ENCODE measurements at places on chromosomes 3 and 15. TPM values are rescaled to one million over a fixed set of nuclear protein-coding genes. Genes with fewer than 3 reads are reported as not detected.

CCDC66 gene
- 21.2 TPM for polyA plus RNA-seq

GABRB3 gene
- polyA plus RNA-seq: not detected

SUSD5 gene
- polyA plus RNA-seq: 1.4 TPM

DNA sequence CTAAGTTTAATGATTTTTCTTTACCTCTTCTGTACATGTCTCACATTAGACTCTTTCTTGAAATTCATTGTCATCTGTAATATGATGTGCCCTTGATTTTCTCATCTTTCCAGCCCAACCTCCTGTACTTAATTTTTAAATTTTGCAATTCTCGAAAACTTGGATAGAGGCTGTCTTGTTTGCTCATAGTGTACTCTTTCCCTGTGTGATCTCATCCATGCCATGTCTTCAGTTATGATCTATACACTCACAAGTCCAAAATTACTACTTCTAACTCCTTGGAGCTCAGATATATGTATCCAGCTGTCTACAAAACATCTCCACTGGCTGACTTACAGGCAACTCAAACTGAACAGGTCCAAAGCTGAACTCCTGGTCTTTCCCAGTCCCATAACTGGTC lies 42.2 kb downstream of the CD200 start:
- DNase-seq: no peak

DNA sequence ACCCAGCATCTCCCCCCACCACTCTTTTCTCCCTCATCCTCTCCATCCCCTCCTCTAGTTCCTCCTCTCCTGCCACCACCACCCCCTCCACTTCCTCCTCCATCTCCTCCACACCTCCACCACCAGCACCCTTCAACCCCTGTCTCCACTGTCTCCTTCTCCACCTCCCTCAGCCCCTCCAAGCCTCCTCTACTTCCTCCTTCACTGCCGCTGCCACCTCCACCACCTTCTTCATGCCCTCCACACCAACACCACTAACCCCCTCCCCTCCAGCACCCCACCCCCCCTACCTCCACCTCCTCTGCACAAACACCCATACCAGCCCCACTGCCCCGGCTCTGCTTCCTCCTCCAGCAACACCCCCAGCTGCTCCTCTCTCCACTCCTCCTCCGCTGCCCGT lies 88.0 kb downstream of the HES1 start:
- DNase-seq: no peak

GRCh38 chr15:34025252-34025651 lies 13.8 kb downstream of the AVEN start:
- no peak for DNase-seq

- no peak for DNase-seq
Observed at GRCh38 chr3:179045719-179046402, 25.7 kb downstream of the ZMAT3 start.

- no peak for DNase-seq
Observed at GRCh38 chr3:57699591-57699990, 6.7 kb upstream of the DENND6A start.

- no peak for DNase-seq
Observed at GRCh38 chr3:45148921-45149320, 2.7 kb upstream of the CDCP1 start.

GRCh38 chr3:115503394-115503793 lies 119.9 kb upstream of the GAP43 start:
- no peak for DNase-seq

- DNase-seq: no peak
Observed at GRCh38 chr3:113054552-113054951, 63.8 kb downstream of the GTPBP8 start.

DNA sequence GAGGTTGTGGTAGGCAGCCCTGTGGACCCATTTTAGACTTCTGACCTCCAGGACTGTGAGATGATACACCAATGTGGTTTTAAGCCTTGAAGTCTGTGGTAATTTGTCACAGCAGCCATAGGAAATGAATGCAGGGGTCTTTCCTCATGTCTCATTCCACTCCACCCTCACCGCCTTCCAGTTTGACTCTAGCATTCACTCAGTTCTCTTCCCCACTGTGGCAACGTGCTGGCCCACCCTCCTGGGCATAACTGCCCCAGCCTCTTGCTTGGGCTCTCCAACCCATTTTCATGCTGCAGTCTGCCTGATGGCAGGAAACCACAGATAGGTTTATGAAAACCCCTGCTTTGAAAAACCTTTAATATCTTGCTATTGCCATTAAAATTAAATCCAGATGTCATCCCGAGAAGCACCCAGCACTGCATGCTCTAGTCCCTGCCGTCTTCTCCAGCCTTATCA lies 7.3 kb upstream of the TRNT1 start:
- DNase-seq: no peak

- DNase-seq: no peak
Observed at GRCh38 chr3:40660554-40660953, 135.8 kb downstream of the ZNF621 start.

DNA sequence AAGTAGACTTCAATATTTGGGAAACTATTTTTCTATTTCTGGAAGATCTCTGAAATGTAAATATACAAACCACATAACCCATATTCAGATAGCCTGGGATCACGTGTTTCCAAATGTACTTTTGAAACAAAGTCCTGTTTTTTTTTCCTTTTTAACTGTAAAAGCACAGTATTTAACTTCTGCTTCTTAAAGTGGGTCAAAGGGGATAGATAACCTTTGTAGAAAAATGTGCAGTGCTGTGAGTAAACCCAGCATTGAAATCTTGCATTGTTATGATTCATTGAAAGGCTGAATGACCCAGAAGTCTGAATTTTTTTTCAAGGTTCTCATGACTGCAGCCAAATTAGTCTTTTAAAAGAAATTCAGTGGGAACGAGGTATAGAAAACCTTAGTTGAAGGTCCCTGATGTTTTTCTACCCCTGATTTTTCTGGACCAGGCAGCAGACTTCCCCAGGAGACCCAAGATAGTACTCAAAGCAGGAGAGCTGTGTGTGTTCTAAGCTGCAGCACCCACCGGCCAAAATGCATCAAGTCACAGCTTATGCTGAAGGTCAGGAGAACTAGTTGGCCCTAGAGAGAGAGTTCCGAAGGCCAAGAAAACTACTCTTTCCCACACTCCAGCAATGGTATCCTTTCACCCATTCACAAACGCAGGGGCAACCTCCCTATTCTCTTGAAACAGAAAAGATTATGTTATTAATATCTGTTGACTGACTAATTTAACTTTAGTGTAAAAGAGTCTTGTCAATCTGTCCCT lies 43.6 kb upstream of the APH1B start:
- DNase-seq: no peak

DNA sequence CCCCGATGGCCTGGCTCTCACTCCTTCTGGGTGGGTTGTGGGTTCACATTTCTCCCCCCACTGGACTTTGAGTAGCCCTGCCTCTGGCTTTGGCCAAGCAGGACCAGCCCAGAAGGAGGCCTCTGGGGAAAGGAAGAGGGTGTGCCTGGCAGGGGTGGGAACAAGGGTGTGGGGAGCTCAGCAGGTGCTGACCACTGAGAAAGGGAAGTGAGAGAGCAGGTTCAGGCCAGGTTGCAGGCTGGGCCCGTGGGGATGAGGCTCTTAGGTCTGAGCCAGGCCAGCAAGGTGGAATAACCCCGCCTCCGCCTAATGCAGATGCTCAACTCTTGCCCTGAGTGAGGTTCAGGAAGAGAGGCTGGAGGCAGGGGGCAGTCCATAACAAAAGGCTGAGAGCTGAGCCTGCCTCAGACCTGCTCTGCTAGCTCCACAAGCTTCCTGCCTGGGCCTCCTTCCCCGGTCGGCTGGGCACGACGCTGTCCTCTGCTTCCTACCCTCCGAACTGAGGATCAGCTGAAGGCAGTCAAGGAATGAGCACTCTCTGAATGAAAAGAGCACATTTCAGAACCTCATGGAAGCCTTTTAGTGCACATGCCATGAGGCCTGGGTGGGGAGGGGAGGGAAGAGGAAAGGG lies 82.7 kb downstream of the TLE3 start:
- no peak for DNase-seq

GRCh38 chr3:169112153-169112892 lies 551.2 kb downstream of the MECOM start:
- no peak for DNase-seq

DNA sequence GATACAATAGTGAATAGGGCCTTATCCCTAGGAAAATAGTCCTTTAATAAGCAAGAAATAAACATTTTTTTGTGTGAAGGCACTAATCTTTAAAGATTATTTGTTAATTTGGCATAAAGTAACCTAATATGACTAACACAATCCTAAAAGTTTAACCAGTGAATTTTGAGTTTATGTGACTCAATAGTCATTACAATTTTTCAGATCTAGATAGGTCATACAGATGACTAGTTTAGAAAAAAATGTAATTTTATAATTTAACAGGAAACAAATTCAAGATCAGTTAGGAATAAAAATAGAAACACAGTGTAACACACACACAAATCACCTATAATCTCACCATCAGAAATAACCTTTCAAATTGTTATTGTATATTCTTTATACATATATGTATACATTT lies 620.7 kb upstream of the ALCAM start:
- DNase-seq: no peak

Data from muscle of arm (tissue), 14 donors.